ENCODE measurements at places on chromosomes 16 and 17.
A peak's percentile ranks its signal among the peaks of the same experiment; 100 is the strongest.

DNA sequence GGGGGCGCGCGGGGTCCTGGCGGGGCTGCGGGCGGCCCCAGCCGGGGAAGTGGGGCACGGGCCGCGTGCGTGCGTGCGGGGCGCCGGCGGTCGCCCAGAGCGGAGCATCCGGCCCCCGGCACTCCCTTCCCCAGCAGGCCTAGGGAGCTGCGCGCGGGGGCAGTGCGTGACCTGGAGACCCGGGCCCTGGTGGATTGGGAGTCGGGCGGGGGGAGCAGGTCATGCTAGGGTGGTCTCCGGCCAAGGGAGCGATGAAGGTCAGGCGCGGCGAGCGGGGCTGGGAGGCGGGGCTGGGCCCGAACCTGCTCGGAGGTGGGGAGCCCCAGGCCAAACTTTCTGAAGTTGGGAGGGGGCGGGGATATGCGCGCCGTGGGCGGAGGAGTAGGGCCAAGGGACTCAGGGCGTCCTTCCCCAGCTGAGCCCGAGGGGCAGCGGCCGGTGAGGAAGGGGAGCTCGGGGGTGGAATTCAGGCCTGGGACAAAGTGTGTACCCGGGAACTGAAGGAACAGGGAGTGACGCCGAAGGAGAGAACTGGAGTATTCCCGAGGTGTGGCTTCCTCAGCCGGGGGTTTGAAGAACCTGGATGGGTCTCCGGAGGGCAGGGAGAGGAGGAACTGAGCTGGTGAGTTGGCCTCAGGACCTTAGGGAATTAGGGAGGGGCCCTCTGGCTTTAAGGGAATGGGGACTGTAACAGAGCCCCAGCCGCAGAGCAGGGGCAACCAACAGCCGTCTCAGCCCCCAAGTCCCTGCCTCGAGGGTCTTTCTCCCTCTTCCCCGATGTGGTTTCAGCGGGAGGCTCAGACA, 589 bp downstream of the XYLT2 start:
- no peak for DNase-seq

DNA sequence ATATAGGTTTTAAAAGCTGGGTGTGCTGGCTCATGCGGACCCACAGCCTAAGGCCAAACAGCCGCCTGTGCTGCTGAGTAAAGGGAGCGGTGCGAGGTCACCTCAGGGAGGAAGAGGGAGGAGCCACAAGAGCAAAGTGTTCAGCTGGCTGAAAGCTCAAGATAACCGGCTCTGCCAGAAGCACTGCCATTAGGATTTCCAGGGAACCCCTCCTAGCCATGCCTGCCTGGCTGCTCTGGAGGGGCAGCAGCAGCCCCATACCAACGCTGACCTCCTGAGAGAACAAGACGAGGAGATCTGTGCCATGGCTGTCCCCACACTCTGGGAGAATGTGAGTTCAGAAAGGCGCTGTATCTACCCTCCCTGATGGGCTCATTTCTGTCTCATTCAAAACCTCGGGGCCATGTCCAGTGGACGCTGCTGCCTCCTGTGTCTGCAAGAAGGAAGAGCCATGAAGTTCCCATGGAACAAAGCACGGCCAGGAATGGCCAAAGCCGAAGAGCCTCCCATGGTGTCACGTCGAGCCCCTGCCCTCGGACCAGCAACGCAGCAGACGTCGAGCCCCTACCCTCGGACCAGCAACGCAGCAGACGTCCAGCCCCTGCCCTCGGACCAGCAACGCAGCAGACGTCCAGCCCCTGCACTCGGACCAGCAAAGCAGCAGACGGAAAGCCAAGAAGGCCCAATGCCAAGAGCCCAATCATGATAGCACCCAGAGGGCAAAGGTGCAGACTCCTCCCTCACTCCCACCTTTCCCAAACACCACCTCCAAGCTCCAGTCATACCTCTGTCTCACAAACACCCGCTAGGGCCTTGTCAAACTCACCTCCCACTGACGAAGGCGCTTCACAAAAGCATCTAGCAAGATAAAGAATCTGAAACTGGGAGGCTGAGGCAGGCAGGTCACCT, 107.0 kb downstream of the ANKRD11 start:
- no peak for DNase-seq

DNA sequence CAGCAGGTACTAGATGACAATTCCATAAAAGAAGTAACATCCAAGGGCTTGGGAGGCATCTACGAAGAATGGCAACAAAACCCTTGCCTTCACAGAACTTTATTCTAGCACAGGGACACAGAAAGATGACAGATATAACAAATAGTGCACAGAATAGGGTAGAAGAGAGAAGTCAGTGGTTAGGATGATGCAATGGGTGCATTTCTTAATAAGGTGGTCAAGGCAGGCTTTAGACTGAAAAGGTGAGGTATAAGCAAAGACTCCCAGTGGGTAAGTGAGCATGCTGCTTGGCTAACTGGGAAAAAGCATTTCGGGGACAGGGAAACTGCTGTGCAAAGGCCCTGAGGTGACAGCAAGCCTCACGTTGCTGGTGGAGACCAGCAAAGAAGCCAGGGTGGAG, 175.9 kb downstream of the XYLT1 start:
- DNase-seq = no peak

DNA sequence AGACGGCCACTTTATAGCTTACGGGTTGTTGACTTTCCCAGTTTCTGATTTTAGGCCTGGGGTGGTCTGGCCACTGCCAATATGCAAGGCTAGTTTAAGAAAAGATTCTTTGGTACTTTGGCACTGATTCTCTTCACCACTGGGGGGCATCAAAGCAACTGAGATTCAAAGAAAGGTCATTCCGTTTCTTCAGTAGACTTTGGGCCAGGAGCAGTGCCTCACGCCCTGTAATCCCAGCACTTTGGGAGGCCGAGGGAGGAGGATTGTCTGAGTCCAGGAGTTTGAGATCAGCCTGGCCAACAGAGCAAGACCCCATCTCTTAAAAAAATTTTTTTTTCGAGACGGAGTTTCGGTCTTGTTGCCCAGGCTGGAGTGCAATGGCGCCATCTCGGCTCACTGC, 53.0 kb downstream of the RPA1 start:
- DNase-seq = no peak

- no peak for DNase-seq
Measured at GRCh38 chr16:68379472-68380347, 68.6 kb downstream of the SMPD3 start.

DNA sequence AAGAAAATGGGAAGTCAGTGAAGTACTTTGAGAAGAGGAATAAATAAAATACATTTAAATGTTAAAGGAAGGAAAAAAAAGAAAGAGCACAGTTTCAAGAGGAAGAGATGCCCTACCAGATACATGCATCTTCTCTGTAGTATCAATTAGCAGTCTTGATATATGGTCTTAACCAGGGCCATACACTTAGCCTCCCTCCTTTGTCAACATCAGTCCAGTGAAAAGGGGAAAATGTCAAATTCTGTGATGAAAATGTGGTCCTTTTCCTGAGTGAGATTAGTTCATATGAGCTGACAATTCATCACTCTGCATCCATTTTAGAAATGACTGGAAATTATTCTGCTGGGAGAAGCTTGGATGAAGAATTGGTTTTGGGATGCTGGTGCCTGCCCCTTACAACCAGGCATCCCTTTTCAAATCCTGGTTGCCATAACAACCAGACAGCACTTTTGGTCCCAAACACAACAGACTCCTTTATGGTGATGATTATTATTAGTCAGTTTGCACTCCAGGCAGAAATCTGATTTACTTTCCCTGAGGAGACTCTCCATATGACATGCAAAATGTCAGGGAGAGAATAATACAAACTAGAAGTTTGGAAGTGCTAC, 933.6 kb upstream of the CDH8 start:
- DNase-seq = no peak

DNA sequence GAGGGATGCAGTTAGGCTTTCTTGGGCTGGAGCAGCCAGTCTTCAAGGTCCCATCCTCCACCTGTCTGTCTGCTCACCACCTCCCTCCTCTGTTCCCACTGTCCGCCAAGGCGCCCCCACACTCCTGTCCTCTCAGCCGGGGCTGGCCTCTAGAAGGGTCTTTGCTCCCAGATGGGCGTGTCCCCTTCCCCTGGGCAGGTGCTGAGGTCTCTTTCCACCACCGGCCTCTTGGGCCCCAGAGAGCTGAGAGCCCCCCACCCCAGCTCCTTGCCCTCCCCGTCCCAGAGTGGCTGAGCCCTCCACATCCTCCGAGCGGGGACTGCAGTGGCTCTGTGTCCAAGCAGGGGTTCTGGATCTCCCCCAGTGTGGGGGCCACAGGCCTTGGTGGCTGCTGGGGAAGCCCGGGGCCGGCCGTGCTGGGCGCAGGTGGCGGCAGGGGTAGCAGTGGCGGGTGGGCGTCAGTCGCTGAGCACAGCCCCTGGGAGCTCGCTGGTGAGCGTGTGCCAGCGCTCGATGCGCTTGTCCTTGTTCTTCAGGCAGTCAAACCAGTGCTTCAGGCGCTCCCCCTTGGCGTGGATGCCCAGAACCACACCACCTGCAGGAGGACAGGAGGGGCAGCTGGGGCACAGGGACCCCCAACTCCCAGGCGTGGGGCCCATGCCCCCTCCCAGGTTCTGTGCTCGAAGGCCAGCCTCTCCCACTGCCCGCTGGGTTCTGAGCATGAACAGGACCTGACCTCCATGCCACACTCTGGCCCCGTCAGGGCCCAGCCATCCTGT, 9.8 kb downstream of the SCGB1C2 start:
- peak; percentile 22 for DNase-seq

GRCh38 chr16:28304214-28304613, 11.9 kb downstream of the SBK1 start:
- no peak for DNase-seq

DNA sequence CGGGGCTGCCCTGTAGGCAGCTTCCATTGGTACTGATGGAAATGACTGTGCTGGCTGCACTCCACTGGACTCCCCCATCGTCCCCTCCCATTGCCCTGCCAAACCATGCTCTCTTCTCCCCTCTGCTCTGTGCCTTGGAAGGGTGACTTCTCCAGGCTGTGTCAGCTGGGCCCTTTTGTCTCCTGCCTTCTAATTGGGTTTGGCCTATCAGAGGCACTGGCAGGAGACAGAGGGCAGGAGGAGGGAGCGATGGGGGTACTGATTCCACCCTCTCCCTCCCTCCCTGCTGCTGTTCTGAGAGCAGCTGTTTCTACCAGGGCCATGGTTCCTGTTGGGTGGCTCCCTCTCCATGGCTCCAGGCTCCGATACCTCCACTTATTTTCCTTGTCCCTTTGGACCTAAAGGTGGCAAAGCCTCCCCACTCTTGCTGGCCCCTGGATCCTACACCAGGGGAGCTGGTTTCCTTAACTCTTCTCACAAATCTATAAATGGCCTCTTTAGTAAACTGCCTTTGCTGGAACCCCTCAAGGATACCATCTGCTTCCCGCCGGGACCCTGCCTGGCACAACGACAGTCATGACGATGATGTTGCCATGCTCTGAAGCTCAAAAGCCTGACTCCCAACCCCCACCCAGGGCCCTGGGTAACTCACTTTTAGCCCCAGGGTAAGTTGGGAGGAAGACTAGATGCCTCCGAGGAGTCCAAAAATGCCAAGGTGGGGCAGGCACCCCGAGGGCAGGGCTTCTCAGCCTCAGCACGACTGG, 123.8 kb upstream of the RPL38 start:
- no peak for DNase-seq

- no peak for DNase-seq
Measured at GRCh38 chr17:68613739-68614298, 12.7 kb upstream of the FAM20A start.

DNA sequence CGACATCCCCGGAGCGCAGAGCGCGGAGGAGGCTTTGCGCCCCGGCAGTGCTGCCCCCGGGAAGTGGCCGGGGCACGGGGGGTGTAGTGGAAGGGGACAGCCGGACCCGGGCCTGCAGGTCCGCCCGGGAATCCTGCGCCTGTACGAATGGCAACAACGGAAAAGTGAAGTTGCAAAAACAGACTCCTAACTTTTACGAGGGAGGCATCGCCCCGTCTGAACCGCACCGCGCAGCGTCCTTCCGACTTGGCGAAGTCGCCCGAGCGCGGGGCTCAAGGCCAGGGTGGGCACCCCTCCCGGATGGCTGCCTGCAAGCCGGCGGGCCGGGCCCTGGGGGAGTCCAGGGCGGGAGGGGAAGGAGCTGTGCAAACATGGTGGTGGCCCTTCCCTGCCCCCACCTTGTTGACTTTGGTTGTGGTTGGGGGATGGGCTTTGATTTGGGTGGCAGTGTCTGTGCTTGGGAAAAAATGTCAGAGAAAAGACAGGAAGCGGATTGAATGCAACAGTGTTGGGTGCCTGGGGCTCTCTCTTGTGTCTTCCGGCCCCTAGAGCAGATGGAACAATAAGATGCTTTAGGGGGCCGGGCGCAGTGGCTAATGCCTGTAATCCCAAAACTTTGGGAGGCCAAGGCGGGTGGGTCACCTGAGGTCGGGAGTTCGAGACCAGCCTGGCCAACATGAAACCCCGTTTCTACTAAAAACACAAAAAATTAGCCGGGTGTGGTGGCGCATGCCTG, 675 bp downstream of the RNF213 start:
- DNase-seq = peak; percentile 68

DNA sequence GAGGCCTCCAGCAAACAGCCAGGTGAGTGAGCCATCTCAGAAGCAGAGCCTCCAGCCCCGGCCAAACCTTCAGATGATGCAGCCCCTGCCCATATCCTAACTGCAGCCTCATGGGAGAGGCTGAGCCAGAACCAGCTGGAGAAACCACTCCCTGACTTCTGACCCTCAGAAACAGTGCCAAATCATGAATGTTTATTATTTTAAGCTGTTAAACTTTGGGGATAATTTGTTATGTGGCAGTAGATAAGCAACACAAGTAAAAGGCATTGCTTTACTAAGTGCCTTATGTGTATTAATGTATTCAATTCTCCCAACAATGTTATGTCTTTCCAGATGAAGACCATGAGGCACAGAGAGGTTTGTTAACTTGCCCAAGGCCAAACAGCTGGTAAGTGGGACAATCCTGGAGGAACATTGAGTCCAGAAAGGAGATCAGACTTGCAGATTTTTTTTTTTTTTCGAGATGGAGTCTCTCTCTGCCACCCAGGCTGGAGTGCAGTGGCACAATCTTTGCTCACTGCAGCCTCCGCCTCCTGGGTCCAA, 59.6 kb downstream of the SOCS1 start:
- DNase-seq = no peak

GRCh38 chr16:68300734-68301459, 9.8 kb downstream of the SLC7A6OS start:
- DNase-seq = no peak

GRCh38 chr17:18105027-18105426, 3.5 kb upstream of the MYO15A start:
- no peak for DNase-seq

DNA sequence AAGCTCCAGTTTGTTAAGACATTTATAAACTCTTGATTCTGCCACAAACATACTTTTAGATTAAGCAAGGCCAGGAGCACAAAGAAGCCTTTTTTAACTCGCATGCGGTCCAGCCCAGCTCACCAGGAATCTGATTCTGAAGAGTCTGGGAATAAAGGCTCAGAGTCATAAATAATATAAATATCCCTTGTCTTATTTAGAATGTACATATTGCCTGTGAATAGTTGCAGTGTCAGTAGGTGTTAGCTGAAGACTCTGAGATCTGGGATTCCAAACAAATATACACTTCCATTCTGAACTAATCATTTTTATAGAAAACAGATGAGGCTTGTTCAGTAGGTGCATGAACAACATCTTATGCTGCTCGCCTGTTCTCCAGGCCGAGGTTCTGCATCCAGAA, 59.1 kb upstream of the ELAC2 start:
- DNase-seq = no peak

- no peak for DNase-seq
Measured at GRCh38 chr16:23784811-23785447, 30.1 kb downstream of the CHP2 start.

- no peak for DNase-seq
Measured at GRCh38 chr17:47735536-47736011, 2.5 kb downstream of the TBX21 start.
